Activated B cell treated with CpG ODN at 0.5 μM for 24 hours (primary cell): ENCODE measurements at places on chromosomes 1 and 21. TPM values are rescaled to one million over a fixed set of nuclear protein-coding genes. Genes with fewer than 3 reads are reported as not detected.

HTR6 gene
- total RNA-seq = not detected in 2 replicates

CFAP141 gene
- total RNA-seq = not detected in 2 replicates

VAMP4 gene
- total RNA-seq = 9.0 and 10.5 TPM in 2 replicates

- DNase-seq = no peak
Observed at GRCh38 chr1:181789395-181789794, 272.1 kb downstream of the ZNF648 start.

- no peak for DNase-seq
Observed at GRCh38 chr1:26315874-26316850, 1.6 kb upstream of the CD52 start.

GRCh38 chr1:206081856-206082255, 28.9 kb downstream of the RHEX start:
- no peak for DNase-seq

DNA sequence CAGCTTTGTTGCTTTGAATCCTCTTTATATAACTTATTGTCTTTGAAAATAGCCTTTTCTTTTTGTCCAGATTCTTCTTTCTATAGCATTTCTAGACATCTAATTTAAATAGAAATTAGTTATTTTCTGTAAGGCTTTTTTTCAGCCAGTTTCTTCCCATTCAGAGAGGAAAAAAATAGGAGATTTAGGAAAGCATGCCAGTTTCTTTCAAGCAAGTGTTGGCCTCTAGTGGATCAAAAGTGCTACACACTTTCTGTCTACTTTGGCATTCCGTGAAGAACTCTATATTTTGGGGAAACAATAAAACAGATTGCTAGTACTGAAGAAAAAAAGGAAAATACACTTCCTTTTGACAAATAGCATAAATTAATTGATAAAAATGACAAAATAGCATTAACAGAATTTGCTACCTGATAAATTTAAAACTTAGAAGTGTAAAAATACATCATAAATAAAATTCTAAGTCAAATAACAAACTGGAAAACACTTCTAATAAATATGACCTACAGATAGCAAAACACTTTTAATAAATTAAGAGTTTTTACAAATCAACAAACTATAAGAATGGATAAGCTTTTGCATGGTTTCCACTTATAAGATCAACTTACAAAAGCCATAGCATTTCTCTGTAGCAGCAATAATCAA, 13.1 kb upstream of the EXO1 start:
- no peak for DNase-seq

RAB3B gene
- total RNA-seq = 0.02 TPM in 1 of 2 replicates, not detected in the other

DNA sequence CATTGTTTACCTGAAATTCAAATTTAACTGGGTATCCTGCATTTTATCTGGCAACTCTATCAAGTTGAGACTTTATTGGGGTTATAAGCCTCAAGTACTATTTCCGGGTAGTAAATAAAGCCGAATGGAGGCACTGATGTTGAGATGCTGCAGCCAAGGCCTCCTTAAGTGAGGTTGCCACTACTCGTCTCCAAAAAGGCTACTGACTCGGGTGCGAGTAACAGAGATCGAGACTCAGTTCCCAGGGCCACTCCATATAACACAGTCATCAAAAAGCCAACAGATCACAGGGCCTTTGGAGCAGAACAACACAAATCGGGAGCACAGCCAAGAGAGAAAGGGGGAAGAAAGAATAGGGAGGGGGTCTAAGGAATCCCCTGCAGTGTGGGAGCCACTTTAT, 524 bp downstream of the COPA start:
- DNase-seq = no peak

DNA sequence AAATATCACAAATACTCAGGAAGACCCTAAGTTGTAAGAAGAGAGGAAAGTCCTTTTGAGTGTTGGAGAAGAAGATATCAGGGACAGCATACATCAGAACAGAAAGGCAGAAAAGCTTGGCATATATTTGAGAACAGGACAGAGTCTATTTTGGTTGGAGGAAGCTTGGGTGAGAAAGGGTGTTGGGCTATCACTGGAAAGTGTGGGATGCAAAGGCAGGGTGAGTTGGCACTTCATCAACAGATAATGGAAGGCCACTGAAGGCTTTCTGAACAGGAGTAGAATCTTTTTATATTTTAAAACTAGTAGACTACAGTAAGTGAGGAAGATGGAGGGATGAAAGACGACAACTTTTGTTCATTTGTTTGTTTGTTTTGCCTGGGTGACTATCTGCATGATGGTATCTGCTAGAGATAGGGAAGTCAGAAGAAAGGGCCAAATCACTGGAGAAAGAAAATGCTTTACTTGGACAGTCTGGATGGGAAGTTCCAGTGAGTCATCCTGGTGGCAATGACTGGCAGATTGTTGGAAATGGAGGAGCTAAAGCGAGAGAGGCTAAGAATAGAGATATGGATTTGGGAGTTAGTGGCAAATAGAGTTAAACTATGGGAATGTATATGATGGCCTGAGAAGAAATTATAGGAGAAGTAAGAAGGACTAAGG, 33.7 kb upstream of the KCNA2 start:
- DNase-seq = no peak

GRCh38 chr1:206794294-206794908, 22.1 kb upstream of the IL10 start:
- no peak for DNase-seq

DNA sequence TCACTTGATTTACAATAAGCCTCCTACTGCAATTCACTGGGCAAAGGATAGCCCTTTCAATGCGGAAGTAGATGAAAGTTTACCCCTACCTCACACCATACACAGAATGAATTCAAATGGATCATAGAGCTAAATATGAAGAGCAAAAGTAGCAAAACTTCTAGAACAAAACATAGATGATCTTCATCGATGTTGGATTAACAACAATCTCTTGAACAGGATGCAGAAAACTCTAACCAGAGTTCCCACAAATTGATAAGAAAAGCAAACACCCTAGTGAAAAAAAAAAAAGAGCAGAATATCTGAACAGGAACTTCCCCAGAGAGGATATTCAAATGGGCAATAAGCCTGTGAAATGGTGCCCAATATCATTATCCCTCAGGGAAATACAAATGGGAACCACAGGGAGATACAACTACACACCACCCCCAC, 1.9 kb upstream of the UBASH3A start:
- DNase-seq = no peak

DNA sequence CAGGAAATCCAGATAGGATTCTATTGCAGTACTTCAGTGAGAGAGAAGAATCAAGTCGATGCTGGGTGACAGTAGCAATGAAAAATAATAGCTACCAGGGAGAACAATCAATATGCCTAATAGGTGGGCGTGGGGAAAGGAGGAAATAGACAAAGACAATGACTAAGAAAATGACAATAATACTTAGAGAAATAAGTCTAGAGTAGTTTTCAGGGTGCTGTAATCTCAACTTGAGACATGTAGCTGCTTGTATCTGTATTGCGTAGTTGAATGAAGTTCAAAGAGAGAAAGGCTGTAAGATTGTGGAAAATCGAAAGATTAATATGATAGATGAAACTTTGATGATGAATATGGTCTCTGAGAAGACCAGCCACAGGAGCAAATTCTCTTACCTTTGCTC, 2.6 kb downstream of the STXBP3 start:
- DNase-seq = no peak

- DNase-seq = no peak
Observed at GRCh38 chr1:231924180-231924579, 297.6 kb downstream of the DISC1 start.

DNA sequence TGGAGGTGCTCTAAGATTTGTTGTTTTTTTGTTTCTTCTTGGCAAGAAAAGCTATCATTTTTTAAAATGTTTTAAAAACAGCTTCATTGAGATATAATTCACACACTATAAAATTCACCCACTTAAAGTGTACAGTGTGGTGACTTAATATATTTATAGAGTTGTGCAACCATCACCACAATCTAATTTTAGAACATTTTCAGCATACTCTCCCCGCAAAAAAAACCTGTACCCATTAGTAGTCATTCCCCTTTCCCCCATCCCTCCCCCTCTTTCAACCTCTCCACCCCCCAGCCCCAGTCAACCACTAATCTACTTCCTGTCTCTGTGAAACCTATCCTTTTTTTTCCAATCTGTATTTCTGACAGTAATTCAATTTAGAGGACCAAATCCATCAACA, 30.6 kb downstream of the ZC3H11B start:
- no peak for DNase-seq

- DNase-seq = no peak
Observed at GRCh38 chr1:13929313-13929712, 229.3 kb downstream of the PRDM2 start.

GRCh38 chr1:86190873-86191272, 34.3 kb upstream of the COL24A1 start:
- DNase-seq = no peak

RGS5 gene
- total RNA-seq = 1.1 and 1.9 TPM in 2 replicates

ACTA1 gene
- 0.22 TPM in 1 of 2 replicates, not detected in the other for total RNA-seq

DNA sequence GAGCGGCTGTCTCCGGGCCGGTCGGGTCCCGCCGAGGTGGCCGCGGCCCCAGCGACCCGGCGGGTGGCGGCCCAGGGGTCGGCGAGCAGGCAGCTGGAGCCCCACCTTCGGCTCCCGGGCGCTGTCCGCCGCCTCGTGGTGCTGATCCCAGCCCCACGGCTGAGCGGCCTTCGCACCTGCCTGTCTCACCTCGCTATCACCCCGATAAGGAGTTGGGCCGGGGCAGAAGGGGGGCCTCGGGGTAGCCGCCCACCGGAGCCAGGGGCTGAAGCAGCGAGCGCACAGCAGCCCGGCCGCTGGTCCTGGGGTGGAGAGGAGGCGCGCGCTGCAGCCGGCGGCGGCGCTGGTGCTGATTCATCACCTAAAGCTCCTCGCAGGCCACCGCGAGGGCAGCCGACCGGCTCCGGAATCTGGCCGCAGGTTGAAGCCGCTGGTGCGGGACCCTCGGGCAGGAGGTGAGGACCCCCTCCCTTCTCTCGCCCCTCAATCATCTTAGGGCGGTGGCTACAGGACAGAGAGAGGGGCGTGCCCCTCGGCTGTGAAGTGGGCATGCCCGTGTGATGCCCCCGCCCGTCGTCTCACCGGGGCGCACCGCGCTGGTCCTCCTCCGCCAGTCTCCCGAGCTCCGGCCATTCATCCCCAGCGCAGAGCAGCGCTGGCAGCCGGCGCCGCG, 575 bp downstream of the TRIM67 start:
- no peak for DNase-seq

GRCh38 chr1:231364192-231364591, 26.1 kb downstream of the SPRTN start:
- no peak for DNase-seq

KCNA2 gene
- 0.12 and 0.13 TPM in 2 replicates for total RNA-seq

PRKAA2 gene
- not detected in 2 replicates for total RNA-seq

DNA sequence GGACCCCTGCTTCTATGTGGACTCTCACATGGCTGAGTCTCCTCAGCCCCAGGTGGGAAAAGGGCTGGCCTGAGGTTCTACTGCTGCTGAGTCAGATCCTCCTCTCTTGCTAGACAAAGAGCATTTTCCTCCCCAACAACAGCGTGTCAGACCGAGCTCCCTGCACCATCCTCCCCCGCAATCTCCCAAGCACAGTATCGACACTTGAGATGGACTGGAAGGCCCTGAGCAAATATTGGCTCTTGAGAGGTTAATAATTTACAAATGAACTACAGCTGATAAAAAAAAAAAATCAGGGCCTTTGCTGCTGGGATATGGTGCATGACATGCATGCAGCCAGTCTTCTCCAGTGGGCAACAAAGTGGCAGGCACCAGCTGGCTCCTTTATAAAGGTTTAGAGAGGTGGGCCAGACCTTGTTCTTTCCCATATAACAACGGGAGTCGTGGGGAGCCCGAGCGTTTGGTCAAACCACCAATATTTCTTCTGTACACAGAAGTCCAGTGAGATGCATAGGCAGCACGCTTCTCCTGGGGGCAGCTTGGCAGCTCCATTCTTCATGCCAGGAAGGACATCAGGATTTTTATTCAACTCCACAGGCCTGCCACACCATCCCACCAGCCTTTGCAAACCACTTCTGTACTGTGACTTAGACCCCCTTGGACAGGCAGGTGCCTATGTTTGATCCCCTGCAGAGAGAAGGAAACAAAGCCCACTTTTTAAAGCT, 55.4 kb upstream of the CAMK1G start:
- DNase-seq = no peak

GRCh38 chr1:173258479-173259264, 51.5 kb upstream of the TNFSF4 start:
- no peak for DNase-seq

- no peak for DNase-seq
Observed at GRCh38 chr1:27941671-27942540, 7.1 kb downstream of the SMPDL3B start.

- DNase-seq = no peak
Observed at GRCh38 chr1:200103966-200104583, 76.6 kb downstream of the NR5A2 start.
